ENCODE measurements at places on chromosomes 6 and 20.

- DNase-seq: no peak
Measured at GRCh38 chr20:50251383-50251748, 60.7 kb downstream of the CEBPB start.

GRCh38 chr6:101391772-101392585, 1.5 kb upstream of the GRIK2 start:
- no peak for DNase-seq

DNA sequence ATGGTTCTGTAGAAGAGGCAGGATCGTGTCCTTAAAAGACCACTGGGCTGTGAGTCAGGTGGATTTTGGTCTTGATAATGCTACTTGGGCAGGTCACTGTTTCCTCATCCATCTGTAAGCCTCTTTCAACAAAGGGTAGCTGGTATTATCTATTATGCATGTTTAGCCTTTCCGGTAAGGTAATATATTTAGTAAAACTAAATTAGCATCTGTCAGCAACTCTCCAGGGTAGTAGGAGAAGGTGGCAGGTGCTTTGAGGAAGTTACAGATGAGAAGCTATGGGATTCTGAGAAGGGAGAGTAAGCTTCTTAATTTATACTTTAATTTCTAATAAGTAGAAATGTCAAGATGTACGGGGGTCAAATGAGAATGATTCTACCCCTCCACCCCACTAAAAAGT, 86.9 kb upstream of the TGM3 start:
- no peak for DNase-seq

- DNase-seq: no peak
Measured at GRCh38 chr6:54716010-54716409, 130.6 kb upstream of the FAM83B start.

DNA sequence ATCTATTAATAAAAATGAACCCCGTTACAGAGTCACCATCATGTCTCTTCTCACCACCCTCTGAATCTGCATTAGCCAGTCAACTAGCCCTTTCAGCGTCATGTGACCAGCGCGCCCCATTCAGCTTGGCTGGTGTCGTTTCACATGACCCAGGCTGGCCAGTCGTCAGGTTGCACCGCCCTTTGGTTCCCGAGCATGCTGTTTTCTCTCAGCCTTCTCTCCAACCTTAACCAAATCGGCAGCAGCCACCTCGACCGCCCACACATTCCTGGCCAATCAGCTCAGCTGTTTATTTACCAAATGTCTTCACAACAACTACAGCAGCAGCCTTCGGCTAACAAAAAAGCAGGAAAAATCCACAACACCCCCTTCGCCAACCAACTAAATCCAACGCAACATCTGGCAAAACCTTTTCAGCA, 5.6 kb downstream of the SRSF3 start:
- DNase-seq: no peak

DNA sequence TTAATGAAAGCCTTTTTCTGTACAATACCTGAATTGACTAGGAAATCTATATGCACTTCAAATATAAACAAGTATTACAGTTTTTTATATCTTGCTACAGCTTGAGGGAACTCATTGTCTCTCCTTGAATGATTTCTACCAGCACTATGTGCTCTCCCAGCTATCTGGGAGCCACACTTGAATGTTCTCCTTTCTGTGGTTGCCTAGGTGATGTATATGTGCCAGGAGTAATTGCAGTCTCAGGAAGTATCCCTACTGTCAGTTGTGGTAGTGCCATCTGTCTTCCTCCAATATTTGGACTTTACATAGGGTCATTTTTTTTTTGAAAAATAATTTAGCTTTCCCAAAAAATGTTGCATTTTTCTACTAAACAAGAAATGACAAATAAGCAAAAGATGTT, 288.0 kb upstream of the PLCB4 start:
- DNase-seq: peak; percentile 4

DNA sequence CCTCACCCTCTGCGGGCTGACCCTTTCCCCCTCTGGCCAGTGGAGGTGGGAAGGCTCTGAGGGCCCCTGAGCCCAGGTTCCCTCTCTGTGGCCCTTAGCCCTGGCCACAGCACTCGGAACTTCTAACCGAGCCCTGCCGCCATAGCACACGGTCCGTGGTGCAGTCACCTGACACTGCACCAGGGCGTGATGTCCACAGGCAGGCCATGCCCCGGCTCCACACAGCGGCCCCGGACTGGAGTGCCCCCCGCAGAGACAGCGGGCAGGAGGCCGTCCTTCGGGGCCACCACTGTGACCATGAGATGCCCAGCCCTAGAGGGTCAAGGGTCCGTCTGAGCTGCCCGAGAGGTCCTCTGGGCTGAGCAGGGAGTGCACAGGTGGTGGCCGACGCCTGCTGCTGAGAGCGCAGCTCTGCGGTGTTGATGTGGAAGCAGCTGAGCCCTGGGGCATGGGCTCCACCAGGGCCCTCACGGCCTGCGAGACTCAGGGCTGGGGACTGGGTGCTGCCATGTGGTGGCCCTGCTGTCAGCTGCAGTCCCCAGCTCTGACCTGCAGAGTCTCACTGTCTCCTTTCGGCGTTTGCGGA, 11.2 kb upstream of the BHLHE23 start:
- no peak for DNase-seq

DNA sequence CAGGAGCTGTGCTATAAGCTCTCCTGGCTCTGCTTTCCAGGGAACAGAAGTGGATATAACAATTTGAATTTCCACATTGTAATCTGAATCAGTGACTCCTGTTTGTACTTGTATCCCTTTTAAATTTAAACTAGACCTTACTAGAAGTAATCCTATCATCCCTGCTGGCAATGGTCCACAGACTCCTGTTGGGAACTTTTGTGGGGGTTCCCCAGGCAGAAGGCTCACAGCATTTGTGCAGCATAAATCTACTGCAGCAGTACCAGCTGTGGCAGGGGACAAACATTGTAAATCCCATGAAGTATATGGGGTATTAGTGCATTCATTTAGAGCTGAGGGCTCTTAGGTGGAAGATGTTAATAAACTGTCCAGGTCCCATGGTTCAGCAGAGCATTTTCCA, 12.0 kb upstream of the PDCD2 start:
- no peak for DNase-seq

- DNase-seq: no peak
Measured at GRCh38 chr20:39491711-39492110, 529.6 kb downstream of the DHX35 start.

- DNase-seq: no peak
Measured at GRCh38 chr6:130893277-130893676, 66.1 kb downstream of the SMLR1 start.

- DNase-seq: peak; percentile 23
Measured at GRCh38 chr6:51182827-51183226, 364.2 kb downstream of the TFAP2B start.

- DNase-seq: no peak
Measured at GRCh38 chr6:7129360-7129759, 21.6 kb downstream of the RREB1 start.

GRCh38 chr6:151690768-151691562, 116.5 kb upstream of the ESR1 start:
- no peak for DNase-seq

- no peak for DNase-seq
Measured at GRCh38 chr6:90111387-90111786, 185.3 kb downstream of the BACH2 start.

GRCh38 chr6:129033180-129033579, 150.2 kb downstream of the LAMA2 start:
- no peak for DNase-seq

DNA sequence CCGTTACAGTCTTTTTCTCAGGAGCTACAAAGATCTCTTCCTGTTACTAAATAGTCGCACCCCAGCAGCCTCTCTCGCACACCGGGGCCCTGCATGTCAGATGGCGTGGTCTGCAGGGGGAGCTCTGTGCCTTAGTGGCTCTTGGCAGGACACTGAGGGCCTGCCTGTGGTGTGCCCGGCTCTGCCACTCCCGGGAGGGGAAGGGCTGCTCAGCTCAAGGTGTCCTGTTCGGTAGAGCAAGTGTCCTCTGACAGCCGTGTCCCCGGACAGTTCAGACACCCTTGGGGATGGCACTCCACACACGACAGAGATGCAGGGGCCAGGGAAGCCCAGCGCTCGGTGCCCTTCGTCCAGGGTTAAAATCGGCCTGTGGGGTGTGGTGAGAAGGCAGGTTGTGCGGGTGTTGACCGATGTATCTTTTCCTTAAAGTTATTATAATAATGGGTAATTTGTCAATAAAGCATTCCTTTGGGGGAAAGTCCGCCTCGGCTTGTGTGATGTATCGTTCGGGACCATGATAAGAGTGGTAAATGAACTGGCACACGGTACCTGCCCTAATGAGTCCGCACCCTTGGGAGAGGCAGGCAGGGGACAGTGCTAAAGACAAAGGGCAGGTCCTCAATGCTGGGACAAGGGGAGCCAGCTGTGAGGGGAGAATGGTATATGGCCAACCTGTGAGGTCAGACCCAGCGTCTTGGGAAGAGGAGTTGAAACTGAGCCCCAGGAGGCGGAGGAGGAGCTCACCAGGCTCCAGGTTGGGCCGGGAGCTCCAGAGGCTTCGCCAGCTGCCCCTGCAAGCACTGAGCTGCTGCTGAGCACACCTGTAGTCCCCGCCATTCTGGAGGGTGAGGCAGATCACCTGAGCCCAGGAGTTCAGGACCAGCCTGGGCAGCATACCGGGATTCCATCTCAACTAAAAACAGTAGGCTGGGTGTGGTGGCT, 3.6 kb upstream of the DNAJC5 start:
- no peak for DNase-seq

DNA sequence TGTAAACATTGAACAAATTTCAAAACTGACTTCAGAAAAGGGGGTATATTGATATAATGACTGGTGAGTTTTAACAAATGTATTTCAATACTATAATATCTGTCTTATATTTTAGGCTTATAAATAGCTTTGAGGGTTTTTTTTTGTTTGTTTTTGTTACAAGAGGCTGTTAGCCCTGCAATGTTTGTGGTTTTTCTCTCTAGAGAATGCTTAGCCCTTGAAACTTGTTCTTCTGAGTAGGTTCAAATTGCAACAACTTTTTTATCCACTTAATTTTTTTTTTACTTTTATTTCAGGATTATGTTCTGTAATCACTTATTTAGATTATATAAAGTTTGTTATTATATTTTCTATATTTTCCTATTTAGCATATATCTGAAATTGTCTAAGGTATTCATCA, 333.2 kb downstream of the RIMS1 start:
- DNase-seq: no peak

- no peak for DNase-seq
Measured at GRCh38 chr6:169943241-169944060, 192.0 kb downstream of the ERMARD start.

DNA sequence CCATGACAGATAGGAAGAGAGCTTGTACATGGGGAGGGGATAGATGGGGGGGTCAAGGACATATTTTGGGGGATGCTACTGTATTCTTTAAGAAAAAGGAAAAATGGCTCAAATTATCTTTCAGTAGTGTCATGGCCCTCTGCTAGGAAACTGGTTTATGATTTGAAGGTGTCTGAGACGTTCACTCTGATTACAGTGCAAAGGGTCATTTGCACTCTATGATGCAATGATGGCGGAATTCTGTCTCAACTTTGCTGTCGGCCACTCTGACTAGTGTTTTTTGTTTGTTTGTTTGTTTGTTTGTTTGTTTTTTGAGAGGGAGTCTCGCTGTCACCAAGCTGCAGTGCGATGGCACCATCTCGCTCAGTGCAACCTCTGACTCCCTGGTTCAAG, 180.0 kb downstream of the SOX4 start:
- DNase-seq: no peak

- no peak for DNase-seq
Measured at GRCh38 chr6:140320081-140321080, 945.9 kb upstream of the CITED2 start.

DNA sequence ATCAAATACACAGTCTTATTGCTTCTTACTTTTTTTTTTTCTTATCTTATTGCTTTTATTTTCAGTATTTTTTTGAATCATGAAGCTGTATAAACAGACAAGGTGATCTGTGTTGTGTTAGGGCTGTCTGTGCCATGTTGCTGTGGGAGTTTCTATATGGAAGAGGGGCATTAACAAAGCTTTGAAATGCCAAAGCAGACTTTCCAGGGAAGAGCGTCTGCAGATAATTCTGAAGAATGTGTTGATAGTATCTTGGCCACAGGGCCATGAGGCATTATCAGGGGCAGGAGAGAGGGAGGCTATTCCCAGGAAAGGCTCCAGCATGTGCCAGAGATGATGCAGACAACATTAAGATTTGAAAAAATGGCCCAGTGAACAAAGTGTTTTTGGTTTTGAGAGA, 354.5 kb downstream of the UTRN start:
- no peak for DNase-seq

DNA sequence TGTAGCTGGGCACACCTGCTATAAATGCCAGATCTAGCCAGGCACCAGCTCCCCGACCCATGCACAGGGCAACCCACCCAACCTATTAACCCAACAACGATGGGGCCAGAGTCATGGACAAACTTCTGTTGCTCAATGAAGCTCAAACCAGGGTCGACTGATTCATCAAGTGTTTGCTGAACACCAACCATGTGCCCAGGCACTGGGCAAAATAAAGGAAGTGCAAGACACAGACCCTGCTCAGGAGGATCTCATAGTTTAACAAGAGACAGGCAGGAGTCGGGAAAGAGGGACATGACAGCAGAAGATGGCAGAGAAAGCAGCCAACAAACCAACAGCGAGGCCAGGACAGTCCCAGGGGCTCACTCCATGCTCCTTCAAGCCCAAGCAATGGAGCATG, 18.8 kb downstream of the KCNK5 start:
- DNase-seq: no peak

DNA sequence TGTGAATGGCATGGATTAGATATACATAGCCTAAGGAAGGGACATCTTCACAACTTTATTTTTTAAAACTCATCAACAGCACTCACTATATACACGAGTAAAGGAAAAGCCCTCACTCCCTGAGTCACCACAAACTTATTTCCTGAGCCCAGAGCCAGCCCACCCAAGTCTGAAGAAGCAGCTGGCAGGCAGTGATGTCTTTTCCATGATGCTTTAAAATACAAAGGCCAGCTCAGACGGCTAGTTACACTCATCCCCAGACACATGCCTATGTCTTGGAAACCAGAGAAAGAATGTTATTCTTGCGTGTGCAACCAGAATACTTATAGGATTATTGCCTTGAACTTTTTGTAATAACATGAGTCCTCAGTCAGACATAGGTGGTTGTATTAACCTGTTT, 114.4 kb downstream of the ADGRG6 start:
- DNase-seq: no peak

DNA sequence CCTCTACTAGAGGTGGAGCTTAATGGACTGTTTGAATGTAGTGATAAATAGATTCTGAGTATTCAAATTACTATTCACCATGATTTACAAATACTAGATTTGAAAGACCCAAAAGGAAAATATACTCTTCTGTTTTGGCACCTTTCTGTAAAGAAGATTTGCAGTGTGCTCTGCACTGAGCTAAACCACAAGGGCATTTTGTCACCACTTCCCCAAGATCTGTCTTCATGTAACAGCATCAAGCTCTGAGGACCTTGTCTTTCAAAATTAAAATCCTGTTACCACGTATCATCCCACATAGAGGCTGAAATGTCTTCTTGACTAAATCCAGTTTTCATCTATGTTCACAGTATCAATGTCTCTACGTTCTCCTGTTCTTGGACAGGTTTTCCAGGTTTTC, 3.3 kb upstream of the PGK2 start:
- no peak for DNase-seq
